ENCODE measurements at places on chromosomes 1 and 21. TPM values are rescaled to one million over a fixed set of nuclear protein-coding genes. Genes with fewer than 3 reads are reported as not detected.

GBP6 gene
- not detected for total RNA-seq

HIPK1 gene
- total RNA-seq, result 26.2 TPM

PSRC1 gene
- total RNA-seq, result 6.5 TPM

PGLYRP3 gene
- total RNA-seq, result not detected

NEK2 gene
- total RNA-seq, result 1.3 TPM

MRAP gene
- total RNA-seq, result not detected

CD48 gene
- total RNA-seq, result not detected

C1orf122 gene
- 77.2 TPM for total RNA-seq

MYCL gene
- total RNA-seq, result 0.63 TPM

RHCE gene
- total RNA-seq, result 0.38 TPM

OR2T11 gene
- not detected for total RNA-seq

NCF2 gene
- total RNA-seq, result 7.1 TPM

SLAMF6 gene
- total RNA-seq, result not detected

WNT4 gene
- total RNA-seq, result under 0.01 TPM

ATP1A2 gene
- under 0.01 TPM for total RNA-seq

CHIT1 gene
- not detected for total RNA-seq

HMCN1 gene
- total RNA-seq, result 23.2 TPM

LRRC71 gene
- not detected for total RNA-seq

SELP gene
- total RNA-seq, result not detected

RGS8 gene
- total RNA-seq, result not detected

RPE65 gene
- total RNA-seq, result not detected

RSPO1 gene
- not detected for total RNA-seq

BOLA1 gene
- 26.9 TPM for total RNA-seq

OR2L2 gene
- total RNA-seq, result not detected

KRTAP19-1 gene
- total RNA-seq, result not detected

NBPF20 gene
- total RNA-seq, result 1.3 TPM

AGO3 gene
- 4.2 TPM for total RNA-seq

LCE2C gene
- total RNA-seq, result not detected

SFN gene
- 21.7 TPM for total RNA-seq

SPRR3 gene
- total RNA-seq, result not detected

RNASEL gene
- total RNA-seq, result 4.1 TPM

TNFRSF9 gene
- total RNA-seq, result 1.5 TPM

IQGAP3 gene
- 71.4 TPM for total RNA-seq

PRDM16 gene
- under 0.01 TPM for total RNA-seq

FOXO6 gene
- 3.8 TPM for total RNA-seq

RCSD1 gene
- total RNA-seq, result not detected

PROK1 gene
- total RNA-seq, result not detected

CCDC181 gene
- 0.65 TPM for total RNA-seq

MCOLN3 gene
- 1.0 TPM for total RNA-seq

PLA2G2A gene
- total RNA-seq, result not detected

KANK4 gene
- total RNA-seq, result 0.16 TPM

CCDC27 gene
- total RNA-seq, result not detected

All from mesangial cell (primary cell).